ENCODE measurements at places on chromosomes 5 and 9. TPM values are rescaled to one million over a fixed set of nuclear protein-coding genes. Genes with fewer than 3 reads are reported as not detected.
A peak's percentile ranks its signal among the peaks of the same experiment; 100 is the strongest.

- no peaks in the 10 kb centered on the region for H3K27me3 ChIP-seq
- H3K4me3 ChIP-seq = no peak overlapping the region
- H3K27ac ChIP-seq = no peak overlapping the region
- no peaks in the 10 kb centered on the region for H3K36me3 ChIP-seq
- DNase-seq = no peak
- no peaks in the 10 kb centered on the region for H3K4me1 ChIP-seq
Observed at GRCh38 chr5:171848006-171848405, 62.4 kb downstream of the SMIM23 start.

DNA sequence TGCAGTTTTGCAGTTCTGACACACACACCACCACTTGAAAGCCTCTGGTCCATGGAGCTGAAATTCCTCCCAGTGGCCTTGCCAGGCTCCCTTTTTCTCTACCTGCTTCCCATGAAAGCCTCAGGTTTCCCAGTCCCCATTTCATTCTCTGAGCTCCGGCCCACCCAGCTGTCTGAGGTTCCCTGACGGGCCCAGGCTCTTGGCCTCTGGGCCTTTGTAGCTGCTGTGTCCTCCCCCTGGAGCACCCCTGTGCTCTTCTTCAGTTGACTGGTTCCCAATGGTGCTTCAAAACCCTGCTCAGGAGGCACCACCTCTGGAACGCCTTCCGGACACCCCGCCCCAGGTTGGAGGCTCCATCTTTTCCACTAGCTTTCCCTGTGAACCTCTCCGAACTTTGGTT is 155.9 kb upstream of the SHB start:
- H3K36me3 ChIP-seq = no peaks in the 10 kb centered on the region
- H3K4me3 ChIP-seq = no peak overlapping the region
- DNase-seq = no peak
- peaks cover 15% of the 10 kb centered on the region for H3K27me3 ChIP-seq

- DNase-seq = no peak
- no peak overlapping the region for H3K4me3 ChIP-seq
- no peak overlapping the region for H3K27ac ChIP-seq
- no peaks in the 10 kb centered on the region for H3K36me3 ChIP-seq
- H3K27me3 ChIP-seq = no peaks in the 10 kb centered on the region
- H3K4me1 ChIP-seq = peaks cover 3% of the 10 kb centered on the region
Observed at GRCh38 chr5:58927938-58928337, 345.1 kb downstream of the RAB3C start.

DNA sequence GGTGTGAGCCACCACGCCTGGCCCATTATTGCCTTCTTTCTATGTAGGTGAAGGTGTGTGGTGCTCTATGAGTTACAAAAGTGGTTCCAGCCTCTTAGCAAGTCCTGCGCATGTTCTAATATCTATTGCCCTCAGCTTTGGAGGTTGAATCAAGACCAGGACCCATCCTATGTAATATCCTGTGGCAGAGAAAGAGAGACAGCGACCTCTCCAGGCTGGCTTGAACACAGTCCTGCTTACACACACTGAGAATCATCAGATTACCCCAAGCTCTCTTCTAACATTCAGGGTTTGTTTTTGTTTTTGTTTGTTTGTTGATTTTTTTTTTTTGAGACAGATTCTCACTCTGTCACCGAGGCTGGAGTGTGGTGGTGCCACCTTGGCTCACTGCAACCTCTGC is 94.7 kb upstream of the OSMR start:
- no peaks in the 10 kb centered on the region for H3K27me3 ChIP-seq
- H3K27ac ChIP-seq = no peak overlapping the region
- H3K36me3 ChIP-seq = no peaks in the 10 kb centered on the region
- DNase-seq = no peak
- H3K4me3 ChIP-seq = no peak overlapping the region
- H3K4me1 ChIP-seq = no peaks in the 10 kb centered on the region

DNA sequence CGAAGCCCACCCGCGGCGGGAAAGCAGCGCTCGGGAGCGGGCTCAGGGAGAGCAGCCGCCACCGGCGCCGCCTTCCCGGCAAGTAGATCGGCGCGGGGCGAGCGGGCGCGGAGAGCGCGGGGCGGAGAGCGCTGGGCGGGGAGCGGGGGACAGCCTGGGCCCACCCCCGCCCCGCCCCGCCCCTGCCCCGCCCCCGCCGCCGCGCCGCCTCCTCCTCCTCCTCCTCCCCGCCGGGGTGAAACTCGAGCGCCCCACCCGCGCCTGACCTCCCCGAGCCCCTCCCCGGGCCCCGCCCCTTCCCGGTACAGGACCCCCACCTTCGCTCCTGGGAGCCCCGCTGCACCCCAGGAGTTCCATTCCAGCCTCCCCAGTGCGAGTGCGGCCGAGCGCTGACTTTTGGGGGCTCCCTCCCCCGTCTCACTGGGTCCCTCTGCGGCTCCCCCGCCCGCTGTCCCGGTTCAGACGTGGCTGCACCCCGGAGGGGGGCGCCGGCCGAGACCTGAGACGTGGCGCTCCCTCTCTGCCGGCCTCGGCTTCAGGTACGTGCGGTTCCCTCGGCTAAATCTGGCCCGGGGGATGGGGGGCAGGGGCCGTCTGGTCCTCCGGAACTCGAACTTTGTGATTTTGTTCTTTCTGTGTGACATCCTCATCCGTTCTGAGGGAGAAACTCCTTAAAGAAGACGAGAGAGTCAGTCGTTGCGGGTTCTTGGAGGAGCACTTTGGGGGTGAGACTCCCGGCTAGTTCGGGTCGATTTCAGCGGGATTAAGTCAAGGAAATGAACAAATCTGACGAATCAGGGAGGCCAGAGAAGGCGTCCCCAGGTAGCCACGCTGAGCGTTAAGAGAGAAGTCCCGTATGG is at the start of gene SEMA5A:
Gene SEMA5A, minus strand, starts transcription at position 84 of the 860 bp plus-strand sequence. CDS start 166,129 bp downstream, outside the sequence.
- H3K27ac ChIP-seq = peak within 1 kb of the TSS; percentile 89
- H3K27me3 ChIP-seq = peaks cover 60% of the 10 kb centered on the region
- DNase-seq = peak; percentile 83
- no peaks in the 10 kb centered on the region for H3K4me1 ChIP-seq

GRCh38 chr5:34570721-34571676 is 85.1 kb upstream of the RAI14 start:
- H3K4me3 ChIP-seq = no peak overlapping the region
- H3K27me3 ChIP-seq = no peaks in the 10 kb centered on the region
- H3K4me1 ChIP-seq = no peaks in the 10 kb centered on the region
- no peak for DNase-seq
- no peaks in the 10 kb centered on the region for H3K36me3 ChIP-seq

GRCh38 chr9:133684121-133684935 is 48.2 kb downstream of the DBH start:
- no peaks in the 10 kb centered on the region for H3K36me3 ChIP-seq
- no peaks in the 10 kb centered on the region for H3K27me3 ChIP-seq
- H3K4me1 ChIP-seq = peaks cover 10% of the 10 kb centered on the region
- H3K4me3 ChIP-seq = no peak overlapping the region

DNA sequence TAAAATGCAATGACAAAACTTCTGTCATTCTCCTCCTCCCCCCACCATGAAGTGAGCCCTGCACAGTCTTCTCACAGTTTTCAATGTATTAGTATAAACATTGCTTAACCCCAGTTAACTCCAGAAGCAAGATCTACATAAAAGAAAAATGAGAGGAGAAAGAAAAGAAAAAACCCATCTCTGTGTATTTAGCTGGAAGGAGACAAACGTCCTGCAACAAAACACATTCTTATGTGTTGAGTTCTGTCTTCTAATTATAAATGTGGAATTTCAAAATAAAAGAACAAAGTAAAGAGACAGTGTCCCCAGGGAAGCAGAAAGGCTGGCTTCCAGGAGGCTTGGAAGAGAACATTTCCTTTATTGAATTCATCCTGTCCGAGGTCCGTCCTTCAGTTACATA is 491.9 kb upstream of the TUSC1 start:
- no peaks in the 10 kb centered on the region for H3K27me3 ChIP-seq
- H3K27ac ChIP-seq = no peak overlapping the region
- no peak for DNase-seq
- H3K4me3 ChIP-seq = no peak overlapping the region

DNA sequence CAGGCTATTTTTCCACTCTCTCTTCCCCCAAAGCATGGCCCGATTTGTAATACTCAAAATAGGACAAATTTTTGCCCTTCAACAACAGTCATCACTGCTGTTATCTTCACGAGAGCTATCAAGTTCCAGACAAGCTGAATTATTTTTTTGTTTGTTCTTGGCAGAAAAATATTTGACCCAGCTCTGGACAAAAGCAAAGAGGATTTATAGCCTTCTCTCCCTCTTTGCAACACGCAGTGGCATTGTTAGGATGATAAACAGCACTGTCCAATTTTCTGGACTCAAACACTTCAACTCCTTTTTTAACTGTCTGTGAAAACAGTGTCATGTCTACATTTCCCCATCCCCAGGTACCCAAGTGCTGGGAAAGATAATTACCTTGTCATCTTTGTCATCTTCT is 160.3 kb downstream of the SLF1 start:
- no peak for DNase-seq
- H3K36me3 ChIP-seq = no peaks in the 10 kb centered on the region
- H3K27ac ChIP-seq = no peak overlapping the region
- H3K4me1 ChIP-seq = no peaks in the 10 kb centered on the region

DNA sequence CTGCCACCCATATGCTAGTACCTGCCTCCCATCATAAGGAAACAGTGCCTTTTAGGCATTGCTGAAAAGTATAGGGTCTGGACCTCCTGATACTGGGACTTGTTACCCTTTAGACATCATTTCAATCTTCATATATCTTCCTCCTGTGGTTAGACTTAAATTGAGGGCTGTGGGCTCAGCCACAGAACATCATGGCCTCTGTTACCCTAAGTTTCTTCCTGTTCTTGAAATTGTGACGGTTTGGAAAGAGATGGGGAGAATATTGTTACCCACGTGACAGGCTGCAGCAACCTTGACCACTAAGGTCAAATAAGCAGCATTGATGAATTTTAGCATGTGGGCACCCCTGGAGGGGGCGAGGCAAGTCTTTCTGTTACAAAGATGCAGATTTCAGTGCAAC is 87.7 kb downstream of the PDE8B start:
- no peak for DNase-seq
- H3K4me1 ChIP-seq = no peaks in the 10 kb centered on the region
- H3K27me3 ChIP-seq = no peaks in the 10 kb centered on the region
- H3K4me3 ChIP-seq = no peak overlapping the region

DNA sequence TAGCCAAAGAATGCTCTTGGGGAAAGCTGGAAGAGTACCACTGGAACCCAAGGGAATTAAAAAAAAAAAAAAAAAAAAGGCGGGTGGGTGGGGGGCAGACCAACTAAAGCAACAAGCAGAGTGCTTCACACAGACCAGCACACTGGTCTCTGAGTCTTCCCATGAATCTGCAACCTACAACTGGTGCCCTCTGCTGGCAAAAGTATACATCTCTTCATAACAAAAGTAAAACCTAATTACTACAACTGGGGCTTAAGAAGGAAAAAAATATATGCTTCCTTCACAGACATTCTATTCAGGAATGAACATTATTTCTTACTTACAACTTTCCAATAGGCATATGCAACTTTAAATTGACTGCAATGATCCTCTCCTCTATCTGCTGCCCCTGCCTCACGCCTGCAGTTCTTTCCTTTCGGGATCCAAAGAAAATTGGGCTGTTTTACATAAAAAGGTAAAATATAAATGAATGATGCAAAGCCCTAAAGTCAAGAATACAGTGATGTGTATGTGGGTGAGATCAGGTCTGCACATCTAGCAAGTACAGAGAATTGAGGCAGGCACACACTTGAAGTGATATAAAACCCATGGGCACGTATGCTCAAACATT is 7.2 kb upstream of the KLHL3 start:
- H3K4me3 ChIP-seq = no peak overlapping the region
- no peaks in the 10 kb centered on the region for H3K27me3 ChIP-seq
- no peaks in the 10 kb centered on the region for H3K4me1 ChIP-seq
- no peaks in the 10 kb centered on the region for H3K36me3 ChIP-seq
- peak; percentile 59 for DNase-seq
- H3K27ac ChIP-seq = no peak overlapping the region

GRCh38 chr5:140342287-140342686 is 4.1 kb downstream of the HBEGF start:
- H3K4me1 ChIP-seq = peaks cover 9% of the 10 kb centered on the region
- no peak overlapping the region for H3K4me3 ChIP-seq
- no peaks in the 10 kb centered on the region for H3K36me3 ChIP-seq
- peak overlapping the region; percentile 35 for H3K27ac ChIP-seq
- no peaks in the 10 kb centered on the region for H3K27me3 ChIP-seq

- DNase-seq = no peak
- H3K27ac ChIP-seq = no peak overlapping the region
Observed at GRCh38 chr5:149794487-149794971, 64.4 kb downstream of the PPARGC1B start.

DNA sequence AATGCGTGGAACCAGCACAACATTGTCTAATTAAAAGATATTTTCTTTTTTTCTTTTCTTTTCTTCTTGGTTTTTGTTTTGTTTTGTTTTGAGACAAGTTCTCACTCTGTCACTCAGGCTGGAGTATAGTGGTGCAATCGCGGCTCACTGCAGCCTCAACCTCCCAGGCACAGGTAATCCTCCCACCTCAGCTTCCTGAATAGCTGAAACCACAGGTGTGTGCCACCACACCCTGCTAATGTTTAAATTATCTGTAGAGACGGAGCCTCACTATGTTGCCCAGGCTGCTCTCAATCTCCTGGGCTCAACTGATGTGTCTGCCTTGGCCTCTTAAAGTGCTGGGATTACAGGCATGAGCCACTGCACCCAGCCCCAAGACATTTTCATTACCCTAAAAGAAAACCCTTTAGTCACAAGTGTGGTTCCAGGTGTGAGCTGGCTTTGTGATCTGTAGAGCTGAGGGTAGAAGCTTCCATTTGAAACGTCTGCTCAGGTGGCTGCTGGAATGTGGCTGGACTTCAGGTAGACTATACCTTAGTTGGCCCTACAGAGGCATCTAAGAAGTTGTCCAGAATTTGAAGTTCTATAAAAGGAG is 19.1 kb upstream of the NEK6 start:
- peaks cover 36% of the 10 kb centered on the region for H3K4me1 ChIP-seq
- no peak overlapping the region for H3K27ac ChIP-seq
- no peaks in the 10 kb centered on the region for H3K36me3 ChIP-seq
- H3K4me3 ChIP-seq = no peak overlapping the region

DNA sequence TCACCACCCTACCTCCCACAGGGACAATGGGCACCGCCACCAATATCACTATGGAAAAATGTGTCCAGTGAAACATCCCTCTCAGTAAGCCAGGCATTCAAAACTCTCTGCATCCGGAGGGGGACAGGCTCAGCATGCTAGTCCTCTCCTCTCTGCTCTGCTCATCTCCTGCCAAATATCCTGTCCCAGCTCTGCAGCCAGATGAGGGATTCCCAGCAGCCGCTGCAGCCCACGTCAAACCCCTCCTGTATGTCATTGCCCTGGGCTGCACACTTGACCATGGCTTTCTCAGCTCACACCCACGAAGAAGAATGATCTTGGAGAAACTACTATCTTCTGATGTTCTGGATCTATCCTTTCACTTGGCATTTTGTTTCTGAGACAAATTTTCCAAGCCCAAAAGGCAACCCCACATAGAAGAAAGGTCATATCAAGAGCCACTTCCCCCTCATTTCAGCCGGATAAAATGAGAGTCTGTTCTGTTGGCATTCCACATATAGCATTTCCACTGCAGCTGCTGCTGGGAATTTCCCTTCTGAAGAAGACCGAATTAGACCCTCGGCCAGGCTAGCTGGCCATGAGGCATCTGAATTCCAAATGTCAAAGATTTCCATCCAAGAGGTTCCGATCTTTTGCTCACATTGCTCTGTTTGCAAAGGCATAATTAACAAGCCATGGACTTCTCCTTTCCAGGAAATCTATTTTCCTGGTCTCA is 338.0 kb downstream of the ACTL7B start:
- no peaks in the 10 kb centered on the region for H3K4me1 ChIP-seq
- peak; percentile 18 for DNase-seq
- H3K4me3 ChIP-seq = no peak overlapping the region
- no peaks in the 10 kb centered on the region for H3K27me3 ChIP-seq

OBP2B gene
- total RNA-seq = not detected

PCDHB3 gene
- total RNA-seq = 2.0 TPM

IL33 gene
- total RNA-seq = 42.9 TPM

CCDC192 gene
- not detected for total RNA-seq

AP3S1 gene
- 89.2 TPM for total RNA-seq

PCDHGA5 gene
- total RNA-seq = 2.0 TPM

FAM13B gene
- 35.2 TPM for total RNA-seq

All from left lung (tissue), 14 donors.